CD4-positive, alpha-beta T cell treated with Interleukin-17A for 4 hours (primary cell): ENCODE measurements at places on chromosomes 1 and 21.

GRCh38 chr1:86175756-86176155 is 19.2 kb upstream of the COL24A1 start:
- DNase-seq: no peak

DNA sequence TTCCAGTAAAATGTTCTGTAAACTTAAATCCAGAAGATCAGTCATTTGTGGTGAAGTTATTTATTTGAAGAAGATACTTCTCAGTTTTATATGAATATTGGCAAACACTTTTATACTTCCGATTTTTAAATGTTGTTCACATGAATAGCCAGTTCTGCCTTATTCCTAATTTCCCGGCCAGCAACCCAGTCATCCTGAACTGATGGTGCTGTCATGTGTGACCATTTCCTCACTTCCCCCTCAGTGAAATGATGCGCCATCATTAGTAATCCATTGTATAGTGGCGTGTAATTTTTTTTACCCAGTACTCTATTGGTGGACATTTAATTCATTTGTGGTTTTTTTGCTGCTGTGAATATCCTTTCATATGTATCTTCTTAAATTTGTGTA is 16.4 kb downstream of the GPSM2 start:
- no peak for DNase-seq

GRCh38 chr1:15788624-15789301 is 18.7 kb downstream of the UQCRHL start:
- DNase-seq: no peak

DNA sequence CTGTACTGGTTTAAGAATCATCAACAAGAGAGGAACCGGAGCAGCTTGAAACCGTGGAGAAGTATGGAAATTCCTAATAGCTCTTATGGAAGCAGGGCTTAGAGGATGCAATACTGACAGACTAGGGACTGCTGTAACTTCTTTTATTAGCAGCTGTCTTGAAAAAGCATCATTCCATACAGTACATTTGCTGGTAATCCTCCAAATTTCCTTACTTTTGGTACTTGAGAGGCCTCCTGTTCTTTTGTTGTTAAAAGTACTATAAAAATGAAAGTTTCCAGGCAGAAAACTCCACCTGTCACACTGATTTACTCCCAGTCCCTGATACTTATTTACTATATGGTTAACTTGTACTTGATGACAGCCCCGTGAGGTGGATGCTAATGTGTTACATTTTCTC is 7.7 kb downstream of the OMA1 start:
- no peak for DNase-seq

DNA sequence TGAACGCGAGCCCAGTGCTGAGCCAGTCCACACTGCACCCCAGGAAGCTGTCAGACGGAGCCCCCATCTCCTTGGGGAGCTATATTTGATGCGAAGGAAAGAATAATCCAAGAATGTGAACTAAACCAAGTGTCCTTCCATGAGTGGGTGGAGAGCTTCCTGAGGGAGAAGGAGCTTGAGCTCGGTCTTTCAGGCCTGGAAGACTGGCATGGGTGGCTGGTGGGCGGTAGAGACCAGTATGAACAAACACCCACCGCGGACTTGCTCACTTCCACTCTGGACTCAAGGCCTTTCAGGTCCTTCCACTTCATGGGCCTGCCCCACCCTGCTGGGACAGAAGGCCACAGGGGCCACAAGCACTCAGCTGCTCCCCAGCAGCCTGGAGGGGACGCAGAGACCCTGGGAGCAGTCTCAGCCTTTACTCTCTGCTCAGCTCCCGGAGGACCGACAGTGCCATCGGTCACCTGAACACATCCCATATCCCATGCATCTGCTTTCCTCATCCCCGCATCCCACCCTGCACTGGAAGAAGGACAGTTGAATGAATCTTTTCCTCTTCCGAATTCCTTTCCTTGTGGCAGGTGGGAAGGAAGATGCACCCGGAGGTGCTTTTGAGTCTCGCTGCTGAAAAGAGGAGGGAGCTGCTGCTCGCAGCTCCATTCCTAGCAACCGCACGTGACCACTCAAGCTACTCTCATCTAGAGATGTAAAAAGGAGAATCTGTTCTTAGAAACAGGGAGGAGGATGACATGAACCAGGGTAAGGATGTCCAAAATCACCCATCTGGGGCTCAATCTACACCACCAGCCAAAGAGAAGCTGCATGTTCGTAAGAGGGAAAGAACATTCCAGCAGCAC is 92.3 kb downstream of the PGBD5 start:
- DNase-seq: no peak

- no peak for DNase-seq
Observed at GRCh38 chr1:94416901-94417727, 1.1 kb upstream of the ABCD3 start.

- DNase-seq: no peak
Observed at GRCh38 chr1:171666114-171666769, 13.8 kb upstream of the MYOC start.

GRCh38 chr1:65258106-65258505 is 51.2 kb upstream of the DNAJC6 start:
- no peak for DNase-seq

GRCh38 chr1:219304227-219305226 is 130.8 kb downstream of the LYPLAL1 start:
- DNase-seq: no peak

- DNase-seq: no peak
Observed at GRCh38 chr1:15007842-15008241, 145.7 kb upstream of the TMEM51 start.

- no peak for DNase-seq
Observed at GRCh38 chr1:65174585-65174984, 26.6 kb downstream of the AK4 start.
